ENCODE measurements at places on chromosomes 7 and 10.

DNA sequence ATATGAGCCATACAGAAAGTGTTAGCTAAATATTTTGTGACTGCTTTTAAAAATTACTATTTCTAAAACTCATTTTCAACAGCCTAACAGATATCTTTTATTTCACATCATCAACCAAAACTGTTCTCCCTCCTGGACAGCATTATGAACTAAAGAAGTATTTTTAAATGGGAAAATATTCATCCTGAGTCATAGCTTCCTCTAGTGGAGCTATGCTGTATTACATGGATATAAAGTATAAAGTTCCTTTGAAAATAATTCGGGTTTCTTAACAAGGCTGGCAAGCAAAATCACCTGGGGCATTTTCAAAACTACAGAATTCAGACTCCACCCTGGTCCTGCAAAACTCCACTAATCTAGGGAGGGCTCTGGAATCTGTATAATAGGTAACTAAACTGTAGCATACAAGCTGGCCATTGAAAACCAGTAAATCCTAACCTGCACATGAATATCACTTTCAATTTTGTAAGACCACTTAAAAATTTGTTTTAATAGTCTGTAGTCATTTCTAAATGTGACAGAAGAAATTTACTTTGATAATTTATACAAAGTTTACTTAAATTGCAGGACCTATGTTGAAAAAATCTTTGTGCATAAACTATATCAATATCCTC is 53.5 kb downstream of the SCIN start:
- DNase-seq: no peak

GRCh38 chr10:124231168-124232155 is 138.1 kb upstream of the CHST15 start:
- DNase-seq: no peak

- no peak for DNase-seq
Measured at GRCh38 chr7:2114052-2114451, 118.7 kb downstream of the MAD1L1 start.

- no peak for DNase-seq
Measured at GRCh38 chr10:66218981-66219587, 706.8 kb upstream of the LRRTM3 start.

- no peak for DNase-seq
Measured at GRCh38 chr10:44264244-44264643, 120.7 kb downstream of the CXCL12 start.

DNA sequence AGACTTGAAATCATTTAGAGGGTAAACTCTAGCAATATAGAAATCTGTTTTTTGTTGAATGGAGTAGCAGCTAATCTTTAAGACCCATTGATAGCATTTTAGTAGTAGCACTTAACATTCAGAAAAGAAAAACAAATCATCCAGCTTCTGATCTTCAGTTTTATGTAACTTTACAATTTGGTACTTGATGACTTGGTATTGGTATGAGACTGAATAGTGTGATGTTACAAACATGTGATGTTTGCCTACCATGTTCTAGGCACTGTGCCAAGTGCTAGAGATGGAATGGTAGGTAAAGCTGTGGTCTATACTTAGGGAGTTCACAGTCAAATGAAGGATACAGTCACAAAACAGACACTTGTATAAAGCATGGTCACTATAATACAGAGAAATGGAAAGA is 21.3 kb downstream of the ZEB1 start:
- no peak for DNase-seq

GRCh38 chr10:103572347-103573204 is 79.1 kb downstream of the NEURL1 start:
- no peak for DNase-seq

DNA sequence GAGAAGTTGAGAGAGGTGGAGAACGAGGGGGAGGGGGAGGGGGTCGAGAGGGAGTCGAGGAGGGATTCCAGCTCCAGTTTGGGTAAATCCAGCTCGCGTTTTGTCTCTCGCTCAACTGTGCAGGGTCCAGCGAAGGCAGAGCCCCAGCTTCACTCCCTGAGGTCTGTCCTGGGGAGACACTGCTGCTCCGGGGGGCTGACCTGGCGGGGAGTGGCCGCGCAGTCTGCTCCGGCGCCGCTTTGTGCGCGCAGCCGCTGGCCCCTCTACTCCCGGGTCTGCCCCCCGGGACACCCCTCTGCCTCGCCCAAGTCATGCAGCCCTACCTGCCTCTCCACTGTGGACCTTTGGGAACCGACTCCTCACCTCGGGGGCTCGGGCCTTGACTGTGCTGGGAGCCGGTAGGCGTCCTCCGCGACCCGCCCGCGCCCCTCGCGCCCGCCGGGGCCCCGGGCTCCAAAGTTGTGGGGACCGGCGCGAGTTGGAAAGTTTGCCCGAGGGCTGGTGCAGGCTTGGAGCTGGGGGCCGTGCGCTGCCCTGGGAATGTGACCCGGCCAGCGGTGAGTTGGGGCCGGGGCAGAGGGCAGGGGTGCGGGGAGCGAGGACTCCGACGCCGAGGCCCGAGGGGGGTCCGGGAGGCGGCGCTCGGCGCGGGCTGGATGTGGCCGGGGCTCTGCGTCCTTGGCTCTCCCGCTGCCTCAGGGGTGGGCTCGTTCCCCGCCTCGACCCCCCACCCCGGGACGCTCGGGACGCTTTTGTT is at the start of gene TET1:
TSS of gene TET1 (plus strand) at position 152 of the 757 bp plus-strand sequence. CDS start 12,002 bp downstream, outside the sequence.
- DNase-seq: no peak

GRCh38 chr7:27998382-27998781 is 182.2 kb downstream of the JAZF1 start:
- DNase-seq: no peak

- DNase-seq: no peak
Measured at GRCh38 chr10:26555719-26556368, 117.7 kb downstream of the APBB1IP start.

- no peak for DNase-seq
Measured at GRCh38 chr7:85415743-85416142, 228.9 kb upstream of the SEMA3D start.
